Activated CD4-positive, alpha-beta T cell treated with anti-CD3 and anti-CD28 coated beads, Interleukin-2, amount 10 ng/mL, durations not matched to agents 7 days and 5 days (primary cell): ENCODE measurements at places on chromosomes 11 and 22.

- no peak for DNase-seq
Observed at GRCh38 chr11:118193910-118194566, 17.6 kb upstream of the SCN2B start.

DNA sequence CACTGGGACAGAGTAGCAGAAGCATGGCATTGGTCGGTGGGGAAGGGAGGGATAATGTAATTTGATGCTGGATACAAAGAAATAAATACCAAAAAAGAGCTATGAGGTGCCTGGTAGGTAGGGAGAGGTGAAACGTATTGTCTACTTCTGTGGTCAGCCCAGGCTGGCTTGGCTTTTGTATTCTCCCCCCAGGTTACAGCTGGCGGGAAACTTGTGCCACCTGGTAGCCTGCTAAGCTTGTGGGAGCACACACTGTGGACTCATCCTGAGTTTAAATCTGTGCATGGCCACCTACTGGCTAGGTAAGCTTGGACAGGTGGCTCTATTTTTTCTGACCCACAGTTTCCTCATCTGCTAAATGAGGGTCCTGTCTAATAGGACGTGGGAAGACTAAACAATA, 165.2 kb upstream of the E2F8 start:
- no peak for DNase-seq

DNA sequence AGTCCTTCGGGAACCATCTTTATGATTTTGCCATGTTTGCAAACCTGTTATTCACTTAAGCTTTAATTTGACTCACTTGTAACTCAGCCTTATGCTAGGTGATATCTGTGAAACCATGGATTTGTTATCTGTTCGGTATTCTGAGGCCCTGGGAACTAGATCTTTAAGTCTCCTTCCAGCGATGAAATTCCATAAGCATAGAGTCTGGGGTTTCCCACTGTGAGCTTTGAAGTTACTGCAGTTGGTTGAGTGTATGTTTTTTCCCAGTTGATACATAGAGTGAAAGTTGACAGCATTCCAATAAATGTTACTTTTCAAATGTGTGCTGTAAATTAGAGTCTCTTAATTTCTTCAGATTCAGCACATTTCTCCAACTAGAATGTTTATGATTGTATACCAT, 66.9 kb downstream of the TNRC6B start:
- DNase-seq, result no peak

GRCh38 chr22:46507451-46508425, 29.7 kb downstream of the CELSR1 start:
- DNase-seq, result no peak
